ENCODE measurements at places on chromosomes 6 and 20. TPM values are rescaled to one million over a fixed set of nuclear protein-coding genes. Genes with fewer than 3 reads are reported as not detected.

TREM1 gene
- 6.8 TPM for total RNA-seq

SPEF1 gene
- not detected for total RNA-seq

KIF6 gene
- total RNA-seq: not detected

GPX5 gene
- not detected for total RNA-seq

FGD2 gene
- 70.7 TPM for total RNA-seq

OPRM1 gene
- total RNA-seq: not detected

RIPPLY2 gene
- not detected for total RNA-seq

NEDD9 gene
- total RNA-seq: 88.1 TPM

SNX5 gene
- 114 TPM for total RNA-seq

SLPI gene
- 52.3 TPM for total RNA-seq

PROKR2 gene
- total RNA-seq: not detected

PSORS1C2 gene
- total RNA-seq: not detected

LY6G5C gene
- 1.4 TPM for total RNA-seq
